ENCODE measurements at places on chromosomes 16 and 17.

DNA sequence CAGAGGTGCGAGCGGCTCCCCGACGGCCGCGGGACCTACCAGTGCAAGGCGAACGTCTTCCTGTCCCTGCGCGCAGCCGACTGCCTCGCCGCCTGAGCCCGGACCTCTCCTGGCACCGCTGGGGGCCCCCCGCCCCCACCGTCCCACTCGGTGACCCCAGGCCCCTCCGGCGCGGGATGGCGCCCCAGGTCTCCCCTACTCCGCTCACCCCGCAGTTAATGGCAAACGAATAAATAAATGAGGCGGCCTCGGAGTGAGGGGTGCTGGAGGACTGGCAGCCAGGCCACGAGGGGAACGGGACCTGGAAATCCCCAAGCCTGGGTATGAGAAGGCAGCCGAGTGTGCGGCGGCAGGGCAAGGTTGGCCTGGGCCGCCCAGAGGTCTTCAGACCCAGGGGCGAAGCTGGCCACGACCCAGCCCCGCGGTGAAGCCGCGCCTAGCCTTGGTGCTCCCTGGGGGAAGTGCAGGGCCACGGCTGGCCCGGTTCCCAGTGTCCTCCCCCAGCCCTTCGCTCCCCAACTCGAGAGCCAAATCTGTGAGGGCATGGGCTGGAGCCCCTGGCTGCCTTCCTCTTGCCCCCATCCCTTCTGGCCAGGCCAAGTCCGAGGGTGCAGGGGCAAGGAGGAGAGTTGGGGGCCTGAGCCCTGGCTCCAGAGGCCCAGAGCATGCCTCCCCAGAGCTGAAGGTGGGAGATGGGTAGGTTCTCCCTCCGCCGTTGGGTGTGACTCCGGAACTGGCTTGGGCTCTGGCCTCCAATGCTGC is 796 bp downstream of the NPB start:
- DNase-seq, result no peak

- DNase-seq, result no peak
These were observed 70.3 kb downstream of the CREBBP start for GRCh38 chr16:3810198-3810664.

- no peak for DNase-seq
These were observed 4.9 kb downstream of the DRC7 start for GRCh38 chr16:57699481-57699880.

DNA sequence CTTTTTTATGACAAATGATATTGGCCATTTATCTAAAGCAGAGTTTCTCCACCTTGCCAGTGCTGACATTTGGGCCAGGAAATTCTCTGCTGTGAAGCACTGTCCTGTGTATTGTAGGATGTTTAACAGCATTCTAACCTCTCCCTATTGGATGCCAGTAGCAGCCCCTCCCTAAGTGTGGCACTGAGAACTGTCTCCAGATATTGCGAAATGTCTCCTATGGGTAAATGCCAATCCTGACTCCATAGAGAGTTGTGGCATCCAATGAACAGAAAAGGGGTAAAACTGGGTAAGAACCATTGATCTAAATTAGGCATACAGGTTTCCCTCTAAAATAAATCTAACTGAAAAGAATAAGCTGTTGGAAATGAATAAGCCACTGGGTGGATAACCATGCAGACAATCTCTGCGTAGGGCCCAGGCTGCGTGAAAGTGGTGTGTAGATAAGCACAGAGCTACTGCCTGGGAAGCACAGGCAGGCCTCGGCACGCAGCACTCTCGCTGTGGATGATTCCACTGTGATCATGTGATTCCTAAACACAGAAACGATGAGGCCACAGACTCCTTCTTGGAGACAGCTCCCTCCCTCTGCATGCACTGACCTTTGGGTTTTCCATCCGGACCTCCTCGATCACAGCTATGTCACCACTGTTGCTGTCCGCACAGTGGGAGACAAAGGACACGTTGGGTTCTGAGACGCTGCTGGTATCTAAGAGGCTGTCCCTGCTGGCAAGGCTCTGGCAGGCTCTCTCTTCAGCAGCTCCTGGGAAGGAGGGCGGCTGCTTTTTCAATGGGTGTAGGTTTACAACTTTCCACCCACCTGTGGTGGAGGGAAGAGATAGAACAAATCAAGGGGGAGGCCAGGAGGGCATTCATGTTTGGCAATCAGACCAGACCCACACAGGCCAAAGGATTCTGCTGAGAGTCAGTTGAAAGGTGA is 44.1 kb downstream of the GTF3C1 start:
- DNase-seq, result no peak

DNA sequence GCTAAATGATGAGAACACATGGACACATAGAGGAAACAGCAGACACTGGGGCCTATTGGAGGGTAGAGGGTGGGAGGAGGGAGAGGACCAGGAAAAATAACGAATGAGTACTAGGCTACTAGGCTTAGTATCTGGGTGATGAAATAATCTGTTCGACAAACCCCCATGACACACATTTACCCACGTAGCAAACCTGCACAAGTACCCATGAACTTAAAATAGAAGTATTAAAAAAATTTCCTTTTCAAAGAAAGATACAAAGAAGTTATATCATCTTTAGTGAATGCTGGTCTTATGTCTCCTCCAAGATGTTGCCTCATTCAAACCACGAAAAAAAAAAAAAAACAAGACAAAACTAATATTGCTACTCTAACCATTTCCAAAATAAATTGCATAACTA is 31.7 kb downstream of the MBTD1 start:
- no peak for DNase-seq

- no peak for DNase-seq
These were observed 53.9 kb upstream of the MRC2 start for GRCh38 chr17:62573480-62574117.

- no peak for DNase-seq
These were observed 54.8 kb upstream of the DHX40 start for GRCh38 chr17:59510611-59511010.

DNA sequence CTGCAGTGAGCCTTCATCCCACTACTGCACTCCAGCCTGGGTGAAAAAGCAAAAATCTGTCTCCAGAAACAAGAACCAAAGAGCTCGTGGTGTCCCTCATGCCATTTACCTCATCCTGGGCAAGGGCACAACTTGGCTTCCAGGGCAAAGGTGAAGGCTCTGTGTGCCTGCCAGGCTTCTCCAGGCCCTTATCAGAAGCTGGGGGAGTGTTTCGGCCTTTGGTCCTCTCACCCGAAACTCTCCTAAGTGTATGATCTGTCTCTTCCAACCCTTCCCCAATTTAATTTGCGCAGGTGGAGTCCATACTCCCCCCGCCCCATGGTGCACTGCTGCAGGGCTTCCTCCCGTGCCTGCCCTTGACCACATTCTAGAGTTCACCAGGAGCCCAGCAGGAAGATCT is 1.1 kb downstream of the CES2 start:
- DNase-seq, result no peak

DNA sequence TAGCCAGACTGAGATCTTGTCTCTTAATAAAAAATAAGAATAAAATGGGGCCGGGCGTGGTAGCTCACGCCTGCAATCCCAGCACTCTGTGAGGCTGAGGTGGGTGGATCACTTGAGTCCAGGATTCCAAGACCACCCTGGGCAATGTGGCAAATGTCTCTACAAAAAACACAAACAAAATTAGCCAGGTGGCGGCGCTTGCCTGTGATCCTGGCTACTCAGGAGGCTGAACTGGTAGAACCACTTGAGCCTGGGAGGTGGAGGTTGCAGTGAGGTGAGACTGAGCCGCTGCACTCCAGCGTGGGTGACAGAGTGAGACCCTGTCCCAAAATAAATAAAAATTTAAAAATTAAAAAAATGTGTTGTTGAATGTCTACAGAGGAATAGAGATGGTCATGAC is 2.9 kb upstream of the DEF8 start:
- no peak for DNase-seq
